ENCODE measurements at places on chromosomes 7 and 10. TPM values are rescaled to one million over a fixed set of nuclear protein-coding genes. Genes with fewer than 3 reads are reported as not detected.

The ZNF479 gene
- total RNA-seq = not detected

The TAS2R4 gene
- total RNA-seq = 0.62 TPM

The FGF8 gene
- total RNA-seq = not detected

GRCh38 chr7:138907850-138908249, 73.3 kb downstream of the KIAA1549 start:
- H3K4me3 ChIP-seq = no peak overlapping the region
- no peak overlapping the region for H3K27ac ChIP-seq
- peaks cover 3% of the 10 kb centered on the region for H3K27me3 ChIP-seq
- H3K4me1 ChIP-seq = peaks cover 16% of the 10 kb centered on the region

The GNAT3 gene
- not detected for total RNA-seq

DNA sequence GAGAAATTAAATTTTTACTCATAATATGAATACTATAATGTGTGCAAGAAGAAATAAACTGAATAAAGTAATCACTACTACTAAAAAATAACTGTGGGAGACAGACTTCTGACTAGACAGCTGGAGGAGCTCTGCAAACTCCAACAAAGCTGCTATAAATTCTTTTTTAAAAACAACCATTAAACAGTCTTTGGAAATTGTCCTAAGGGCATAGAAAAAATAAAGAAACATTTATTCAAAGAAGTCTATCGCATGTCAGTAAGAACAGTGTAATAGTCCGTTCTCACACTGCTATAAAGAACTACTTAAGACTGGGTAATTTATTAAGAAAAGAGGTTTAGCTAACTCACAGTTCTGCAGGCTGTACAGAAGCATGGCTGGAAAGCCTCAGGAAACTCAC, 56.0 kb downstream of the ZPBP start:
- no peak for DNase-seq
- H3K4me1 ChIP-seq = no peaks in the 10 kb centered on the region
- no peak overlapping the region for H3K4me3 ChIP-seq
- H3K27me3 ChIP-seq = peaks cover 12% of the 10 kb centered on the region

The CRYGN gene
- not detected for total RNA-seq

GRCh38 chr7:122803323-122803722, 82.9 kb downstream of the CADPS2 start:
- no peaks in the 10 kb centered on the region for H3K36me3 ChIP-seq
- H3K27ac ChIP-seq = no peak overlapping the region
- H3K27me3 ChIP-seq = no peaks in the 10 kb centered on the region
- H3K4me3 ChIP-seq = no peak overlapping the region
- no peak for DNase-seq
- H3K4me1 ChIP-seq = no peaks in the 10 kb centered on the region

DNA sequence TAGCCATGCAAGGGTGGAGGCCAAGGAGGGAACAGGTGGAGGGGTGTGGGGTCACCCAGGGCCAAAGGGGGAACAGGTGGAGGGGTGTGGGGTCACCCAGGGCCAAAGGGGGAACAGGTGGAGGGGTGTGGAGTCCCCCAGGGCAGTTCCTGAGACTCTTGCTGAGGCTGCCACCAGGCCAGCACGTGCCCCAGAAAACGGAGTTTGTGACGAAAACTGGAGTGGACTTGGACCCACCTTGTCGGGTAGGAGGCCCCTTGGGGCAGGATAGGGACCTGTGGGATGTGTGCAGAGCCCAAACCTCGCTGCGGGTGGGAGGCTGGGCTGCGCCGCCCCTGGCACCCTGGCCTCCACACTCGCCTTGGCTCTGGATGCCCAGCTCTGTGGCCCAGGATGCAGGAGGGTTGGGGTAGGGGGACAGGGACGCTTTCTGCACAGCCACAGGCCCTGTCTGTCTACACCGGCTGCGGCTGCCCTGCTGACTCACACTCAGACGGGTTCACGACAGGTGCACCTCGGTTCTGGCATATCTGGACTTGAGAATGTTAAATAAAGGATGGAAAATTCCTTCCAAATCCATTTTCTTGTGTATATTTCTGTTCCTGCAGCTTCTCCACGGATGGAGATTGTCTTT, 562 bp upstream of the ADGRA1 start:
- peaks cover 14% of the 10 kb centered on the region for H3K27me3 ChIP-seq
- no peak overlapping the region for H3K4me3 ChIP-seq
- H3K27ac ChIP-seq = no peak overlapping the region
- H3K36me3 ChIP-seq = no peaks in the 10 kb centered on the region
- no peak for DNase-seq
- H3K4me1 ChIP-seq = no peaks in the 10 kb centered on the region

DNA sequence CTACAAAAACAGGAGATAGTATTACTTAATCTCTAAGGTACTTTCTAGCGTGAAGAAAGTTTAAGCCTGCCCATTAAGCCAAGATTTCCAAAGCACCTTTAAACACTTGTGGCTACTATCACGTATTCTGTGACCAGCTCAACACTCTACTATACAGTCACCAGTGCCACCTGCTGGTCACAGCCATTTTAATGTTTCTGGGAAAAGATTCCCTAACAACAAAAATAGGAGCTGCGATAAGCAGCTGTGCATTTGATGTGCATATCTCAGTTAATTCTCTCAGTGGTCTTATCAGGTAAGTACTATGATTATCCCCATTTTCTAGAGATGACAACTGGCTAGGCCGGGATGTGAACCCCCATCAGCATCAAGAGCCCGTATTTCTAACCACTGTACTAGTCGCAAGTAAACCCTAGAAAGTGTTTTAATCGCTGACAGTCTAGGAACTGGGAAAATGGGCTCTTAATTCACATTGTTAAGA, 860 bp downstream of the SEC31B start:
- H3K4me3 ChIP-seq = no peak overlapping the region
- no peaks in the 10 kb centered on the region for H3K27me3 ChIP-seq
- H3K4me1 ChIP-seq = peaks cover 13% of the 10 kb centered on the region

- no peak overlapping the region for H3K27ac ChIP-seq
- DNase-seq = no peak
- peaks cover 16% of the 10 kb centered on the region for H3K4me1 ChIP-seq
- peaks cover 28% of the 10 kb centered on the region for H3K27me3 ChIP-seq
- H3K4me3 ChIP-seq = no peak overlapping the region
These were observed 2.1 kb downstream of the ST8SIA6 start for GRCh38 chr10:17452060-17452841.

- no peaks in the 10 kb centered on the region for H3K36me3 ChIP-seq
- H3K27me3 ChIP-seq = peaks cover 2% of the 10 kb centered on the region
- H3K27ac ChIP-seq = no peak overlapping the region
- H3K4me1 ChIP-seq = no peaks in the 10 kb centered on the region
These were observed 202.2 kb downstream of the SNX10 start for GRCh38 chr7:26493737-26494428.

The PON1 gene
- not detected for total RNA-seq

DNA sequence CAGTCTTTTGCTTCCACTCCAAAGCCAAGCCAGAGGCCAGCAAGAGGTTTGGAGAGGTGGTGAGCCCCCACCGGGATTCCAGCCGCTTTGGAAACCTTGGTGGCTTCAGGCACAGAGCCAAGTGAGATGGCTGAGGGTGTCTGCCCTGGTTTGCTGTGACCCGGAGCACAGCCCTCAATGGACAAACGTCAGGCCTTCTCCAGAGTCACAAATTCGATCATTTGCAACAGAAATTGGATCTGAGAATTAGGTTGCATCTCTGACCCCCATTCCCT, 885 bp upstream of the NKX1-2 start:
- H3K27me3 ChIP-seq = peaks cover 74% of the 10 kb centered on the region
- peaks cover 17% of the 10 kb centered on the region for H3K4me1 ChIP-seq
- no peaks in the 10 kb centered on the region for H3K36me3 ChIP-seq
- H3K4me3 ChIP-seq = no peak overlapping the region
- no peak overlapping the region for H3K27ac ChIP-seq

- no peak overlapping the region for H3K4me3 ChIP-seq
- H3K36me3 ChIP-seq = no peaks in the 10 kb centered on the region
- H3K4me1 ChIP-seq = no peaks in the 10 kb centered on the region
- peak; percentile 33 for DNase-seq
- no peak overlapping the region for H3K27ac ChIP-seq
These were observed 66.2 kb downstream of the FAM241B start for GRCh38 chr10:69696073-69696731.

GRCh38 chr10:71878327-71879034, 27.4 kb upstream of the PSAP start:
- no peaks in the 10 kb centered on the region for H3K27me3 ChIP-seq
- peak; percentile 42 for DNase-seq
- no peaks in the 10 kb centered on the region for H3K36me3 ChIP-seq
- H3K4me1 ChIP-seq = peaks cover 24% of the 10 kb centered on the region
- H3K4me3 ChIP-seq = no peak overlapping the region

The ZNF248 gene
- 8.2 TPM for total RNA-seq

DNA sequence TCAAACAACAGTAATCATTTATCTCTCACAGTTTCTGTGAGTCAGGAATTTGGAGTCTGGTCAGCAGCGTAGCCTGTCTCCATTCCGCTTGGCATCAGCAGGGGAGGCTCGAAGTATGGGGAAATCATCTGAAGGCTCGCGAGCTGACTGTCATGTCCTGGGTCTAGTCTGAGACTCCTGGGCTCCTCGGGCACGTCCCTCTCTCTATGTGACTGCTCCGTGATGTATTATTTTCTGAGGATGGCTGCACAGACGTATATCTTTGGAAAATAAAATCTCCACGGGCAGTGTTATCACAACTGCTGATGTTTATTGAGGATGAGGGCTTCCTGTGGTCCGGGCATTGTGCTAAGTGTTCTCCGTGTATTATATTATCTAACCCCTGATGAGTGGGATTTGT, 23.3 kb upstream of the PCGF5 start:
- H3K4me1 ChIP-seq = peaks cover 84% of the 10 kb centered on the region
- no peak overlapping the region for H3K4me3 ChIP-seq
- H3K27me3 ChIP-seq = no peaks in the 10 kb centered on the region
- H3K27ac ChIP-seq = peak overlapping the region; percentile 28

DNA sequence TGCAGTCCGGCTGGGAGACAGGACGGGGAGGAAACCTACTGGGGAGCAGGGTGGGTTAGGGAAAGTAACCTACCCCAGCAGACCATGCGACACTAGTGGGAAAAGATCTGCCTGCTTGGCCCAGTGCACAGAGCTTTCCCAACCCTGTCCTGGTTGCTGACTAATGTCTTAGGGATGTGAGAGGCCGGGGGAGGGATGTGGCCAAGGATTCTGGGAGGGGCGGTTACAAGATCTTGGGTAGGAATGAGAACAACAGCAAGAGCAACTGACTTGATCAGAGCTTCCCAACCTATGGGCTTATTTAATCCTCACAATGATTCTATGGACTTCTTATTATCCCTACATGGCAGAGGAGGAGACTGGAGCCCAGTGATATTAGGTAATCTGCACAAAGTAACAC, 24.0 kb upstream of the EIF5AL1 start:
- H3K27me3 ChIP-seq = peaks cover 2% of the 10 kb centered on the region
- H3K4me3 ChIP-seq = no peak overlapping the region
- DNase-seq = no peak
- no peaks in the 10 kb centered on the region for H3K36me3 ChIP-seq

GRCh38 chr7:77626586-77627308, 69.5 kb upstream of the RSBN1L start:
- no peaks in the 10 kb centered on the region for H3K27me3 ChIP-seq
- peaks cover 3% of the 10 kb centered on the region for H3K4me1 ChIP-seq
- no peaks in the 10 kb centered on the region for H3K36me3 ChIP-seq
- no peak overlapping the region for H3K27ac ChIP-seq

DNA sequence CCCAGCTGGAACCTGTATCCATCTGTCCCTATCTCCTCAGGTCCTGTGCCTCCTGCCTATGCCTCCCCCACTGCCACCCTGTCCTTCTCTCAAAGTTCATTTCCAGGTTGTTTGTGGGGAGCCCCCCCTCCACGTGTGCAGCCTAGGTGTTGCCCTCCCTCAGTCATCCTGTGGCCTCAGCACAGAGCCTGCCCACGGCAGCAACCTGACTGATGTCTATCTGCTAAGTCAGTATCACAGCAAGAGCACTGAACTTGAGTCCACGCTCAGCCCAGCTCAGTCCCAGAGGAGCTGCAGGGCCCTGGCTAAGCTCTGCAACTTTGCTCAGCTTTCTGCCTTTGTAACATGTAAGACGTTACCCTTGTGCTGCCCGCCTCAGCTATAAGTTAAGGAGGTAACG, 28.7 kb downstream of the FAM53B start:
- H3K4me1 ChIP-seq = peaks cover 84% of the 10 kb centered on the region
- DNase-seq = peak; percentile 41
- no peaks in the 10 kb centered on the region for H3K27me3 ChIP-seq
- H3K36me3 ChIP-seq = peaks cover 16% of the 10 kb centered on the region

DNA sequence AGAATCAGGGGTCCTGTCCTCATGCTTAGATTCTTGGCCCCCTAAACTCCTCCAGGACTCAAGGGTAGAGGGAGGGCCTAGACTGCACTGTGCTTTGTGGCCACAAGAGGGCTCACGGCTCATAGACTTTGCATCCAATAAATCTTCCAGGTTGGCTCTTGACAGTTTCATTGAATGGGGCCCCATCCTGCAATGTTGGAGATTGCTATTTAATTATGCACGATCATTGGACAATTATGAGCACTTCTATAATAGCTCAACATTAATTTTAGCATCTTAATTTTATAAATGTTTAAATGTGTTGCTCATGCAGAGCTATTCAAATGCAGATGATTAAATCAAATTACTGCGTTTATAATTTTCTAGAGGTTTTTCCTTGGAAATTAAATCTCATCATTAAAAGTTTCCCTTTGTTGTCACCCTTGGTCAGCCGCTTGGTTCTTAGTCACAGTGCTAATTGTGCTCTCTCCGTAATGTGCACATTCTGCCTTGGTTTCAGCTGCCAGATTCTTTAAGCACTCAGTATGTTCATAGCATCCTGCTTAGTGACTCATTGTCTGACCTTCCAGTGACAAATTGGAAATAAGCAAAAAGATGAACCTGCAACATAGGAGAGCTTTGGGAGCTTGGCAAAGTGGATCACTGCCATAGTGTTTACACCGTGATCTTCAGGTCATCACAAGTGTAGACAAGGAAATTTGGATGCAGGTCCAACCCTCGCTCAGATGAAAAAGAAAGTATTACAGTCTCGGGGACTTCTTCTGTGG, 33.4 kb upstream of the PLPP4 start:
- H3K4me1 ChIP-seq = no peaks in the 10 kb centered on the region
- no peak overlapping the region for H3K4me3 ChIP-seq
- H3K27ac ChIP-seq = no peak overlapping the region

GRCh38 chr10:110069502-110069982, 61.8 kb downstream of the ADD3 start:
- no peak for DNase-seq
- H3K4me3 ChIP-seq = peak overlapping the region; percentile 57
- no peaks in the 10 kb centered on the region for H3K36me3 ChIP-seq
- H3K27me3 ChIP-seq = no peaks in the 10 kb centered on the region
- peaks cover 92% of the 10 kb centered on the region for H3K4me1 ChIP-seq

The DBNL gene
- 106 TPM for total RNA-seq

GRCh38 chr10:124886195-124886594, 55.7 kb upstream of the ZRANB1 start:
- H3K4me3 ChIP-seq = no peak overlapping the region
- no peaks in the 10 kb centered on the region for H3K36me3 ChIP-seq
- H3K4me1 ChIP-seq = no peaks in the 10 kb centered on the region

The WNT16 gene
- not detected for total RNA-seq

All from activated CD4-positive, alpha-beta T cell treated with anti-CD3 and anti-CD28 coated beads for 36 hours (primary cell).